ENCODE measurements at places on chromosomes 4 and X.

GRCh38 chrX:55056820-55057674, 17.8 kb upstream of the PAGE2B start:
- DNase-seq = no peak

- DNase-seq = no peak
Measured at GRCh38 chr4:163610648-163611047, 116.2 kb downstream of the TMA16 start.

DNA sequence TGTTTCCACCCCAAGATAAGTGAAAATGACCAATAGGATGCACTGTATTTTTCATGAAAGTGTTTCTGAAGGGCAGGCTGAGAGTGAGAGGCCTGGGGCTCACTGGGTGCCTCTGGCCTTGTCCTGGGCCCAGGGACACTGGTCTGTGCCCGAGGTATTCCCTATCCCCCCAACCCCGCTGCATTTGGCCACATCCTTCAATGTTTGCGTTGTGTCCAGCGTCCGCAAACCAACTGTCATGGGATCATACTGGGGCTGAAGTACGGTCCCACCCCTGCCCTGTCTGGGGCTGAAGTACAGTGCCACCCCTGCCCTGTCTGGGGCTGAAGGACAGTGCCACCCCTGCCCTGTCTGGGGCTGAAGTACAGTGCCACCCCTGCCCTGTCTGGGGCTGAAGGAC, 22.0 kb upstream of the MSANTD1 start:
- no peak for DNase-seq

- no peak for DNase-seq
Measured at GRCh38 chr4:71559957-71560571, 221.2 kb downstream of the SLC4A4 start.

GRCh38 chr4:35102066-35102465, 1142.2 kb downstream of the ARAP2 start:
- DNase-seq = no peak

All from stimulated activated CD4-positive, alpha-beta T cell treated with anti-CD3 and anti-CD28 coated beads, Interleukin-4, amount 100 ng/mL, for 48 hours (primary cell).